Hematopoietic multipotent progenitor cell treated with erythropoietin and hydrocortisone succinate and interleukin-3 and kit ligand, for 6 days (in vitro differentiated cells): ENCODE measurements at places on chromosomes 12 and 14.
A peak's percentile ranks its signal among the peaks of the same experiment; 100 is the strongest.

DNA sequence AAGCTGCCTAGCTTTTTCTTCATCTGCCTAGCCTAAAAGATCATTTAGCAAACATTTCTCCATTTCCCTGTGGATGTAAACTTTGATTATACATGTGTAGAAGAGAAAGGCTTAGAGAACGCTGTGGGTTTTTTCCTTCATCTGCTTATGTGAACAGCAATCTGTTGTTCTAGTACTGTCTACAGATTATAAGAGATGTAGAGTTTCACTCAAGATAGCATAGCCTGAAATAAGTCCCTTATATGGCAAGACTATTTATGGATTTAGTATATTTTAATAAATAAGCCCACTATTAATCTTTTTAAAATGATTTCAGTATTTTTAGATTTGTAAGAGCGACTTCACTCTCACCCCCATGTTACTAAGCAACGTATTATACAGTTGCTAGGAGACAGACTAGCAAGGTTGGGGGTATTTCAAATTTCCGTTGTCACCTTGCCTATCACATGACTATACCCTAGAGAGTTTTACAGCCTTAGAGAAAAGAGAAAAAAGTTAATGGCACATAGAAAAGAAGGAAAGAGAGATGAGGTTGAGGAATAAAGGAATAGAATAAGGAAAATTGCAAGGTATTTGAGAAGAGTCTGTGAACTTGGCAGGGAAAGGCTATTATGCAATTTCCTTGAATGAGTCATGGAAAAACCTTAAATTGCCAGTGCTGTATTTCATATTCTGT lies 12.2 kb upstream of the TUBA1A start:
- DNase-seq = peak; percentile 63

DNA sequence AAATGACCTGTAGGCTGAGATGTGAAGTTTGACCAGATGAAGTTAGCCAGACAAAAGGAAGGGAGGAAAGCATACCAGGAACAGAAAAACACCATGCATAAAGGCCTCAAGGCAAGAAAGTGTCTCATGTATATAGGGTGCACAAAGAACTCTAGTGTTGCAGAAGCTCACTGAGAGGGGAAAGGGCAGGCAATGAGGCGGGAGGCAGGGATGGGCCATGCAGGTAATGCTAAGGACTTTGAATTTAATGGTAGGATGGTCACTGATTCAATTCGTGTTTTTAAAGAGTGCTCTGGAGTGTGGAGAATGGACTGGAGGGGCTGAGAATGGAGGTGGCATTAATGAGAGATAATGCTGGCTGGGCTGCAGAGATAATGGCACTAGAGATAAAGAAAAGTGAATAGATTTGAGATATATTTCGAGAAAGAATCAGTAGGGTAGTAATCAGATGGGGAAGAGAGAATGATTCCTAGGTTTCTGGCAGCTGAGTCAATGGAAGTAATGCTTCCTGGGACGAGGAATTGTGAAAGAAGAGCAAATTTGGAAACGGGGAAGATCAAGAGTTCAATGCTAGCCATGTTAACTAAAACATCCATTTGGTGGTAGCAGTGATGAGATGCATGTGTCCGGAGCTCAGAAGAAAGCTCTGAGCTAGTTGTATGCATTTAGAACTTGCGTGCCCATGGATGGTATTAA lies 43.1 kb downstream of the LIMA1 start:
- DNase-seq = no peak

GRCh38 chr14:72920008-72920407 lies 6.3 kb upstream of the DCAF4 start:
- no peak for DNase-seq

DNA sequence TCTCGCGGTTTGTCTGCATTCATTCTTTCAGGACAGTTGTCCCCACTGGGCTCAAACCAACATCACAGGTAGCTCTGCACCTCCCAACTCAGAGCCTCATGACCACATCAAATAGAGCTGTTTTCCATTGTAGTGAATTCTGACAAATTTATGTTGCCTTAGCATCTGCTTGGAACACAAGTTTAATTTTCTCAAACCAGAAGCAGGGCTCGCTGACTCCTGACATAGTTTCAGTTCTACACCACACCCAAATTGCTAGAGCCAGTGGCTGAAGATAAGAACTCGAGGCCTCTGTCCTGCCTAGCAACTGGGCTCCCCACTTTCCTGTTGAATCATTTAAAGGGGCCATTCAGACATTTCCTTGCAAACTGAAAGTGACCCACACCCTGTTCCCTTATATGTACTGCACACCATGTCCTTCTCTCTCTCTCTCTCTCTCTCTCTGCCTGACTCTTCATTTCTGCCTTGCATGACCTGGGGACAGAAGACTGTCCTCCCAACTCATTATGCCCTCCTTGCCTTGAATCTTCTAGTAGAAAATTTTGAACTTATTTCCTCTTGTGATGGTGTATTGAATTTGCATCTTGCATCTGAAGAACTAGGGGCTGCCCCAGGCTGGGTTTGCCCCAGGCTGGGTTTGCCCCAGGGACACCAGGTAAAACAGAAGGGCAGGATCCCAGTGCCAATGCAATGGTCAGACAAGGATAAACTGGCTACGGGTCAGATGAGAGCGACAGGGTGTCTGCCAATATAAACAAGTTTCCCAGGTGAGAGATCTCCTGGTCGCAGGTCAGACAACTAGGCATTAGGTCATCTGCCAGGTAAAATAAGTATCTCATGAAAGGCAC lies 9.7 kb upstream of the WSCD2 start:
- DNase-seq = peak; percentile 97

DNA sequence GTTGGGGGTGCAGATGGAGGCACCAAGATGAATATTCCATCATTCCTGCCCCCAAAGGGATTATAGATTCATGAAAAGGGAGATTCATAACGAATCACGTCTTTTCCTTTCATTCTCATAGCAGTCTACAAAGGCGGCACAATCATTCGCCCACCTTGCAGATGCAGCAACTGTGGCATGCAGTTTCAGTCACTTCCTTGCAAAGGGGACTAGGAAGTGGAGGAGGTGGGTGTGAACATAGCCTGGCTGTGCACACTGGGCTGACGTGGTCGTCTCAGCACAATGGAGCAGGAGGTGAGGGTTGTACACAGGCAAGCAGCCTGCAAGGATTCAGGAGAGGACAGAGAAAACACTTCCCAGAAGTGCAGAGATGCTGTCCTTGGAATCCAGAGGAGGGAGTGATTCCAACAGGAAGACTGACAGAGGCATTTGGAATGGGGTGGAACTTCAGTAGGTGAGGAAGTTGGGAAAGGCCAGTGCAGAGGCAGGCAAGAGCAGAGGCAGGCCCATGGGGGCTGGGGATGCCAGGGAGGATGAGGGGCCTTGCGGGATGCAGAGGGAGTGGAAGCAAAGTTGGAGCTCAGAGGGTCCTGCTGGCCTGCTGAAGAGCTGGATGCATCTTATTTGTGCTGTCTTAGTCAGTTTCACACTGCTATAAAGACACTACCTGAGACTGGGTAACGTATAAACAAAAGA lies 21.9 kb upstream of the PPP2R5C start:
- DNase-seq = no peak

- DNase-seq = no peak
These were observed 6.4 kb downstream of the ACTN1 start for GRCh38 chr14:68972507-68973218.

GRCh38 chr14:100362311-100362927 lies 39.3 kb downstream of the SLC25A47 start:
- DNase-seq = no peak

GRCh38 chr14:73903028-73903427 lies 16.4 kb downstream of the ZNF410 start:
- no peak for DNase-seq
